ENCODE measurements at places on chromosomes 7 and 10.
A peak's percentile ranks its signal among the peaks of the same experiment; 100 is the strongest.

GRCh38 chr10:69062901-69063300 is 25.0 kb upstream of the SRGN start:
- DNase-seq, result no peak

DNA sequence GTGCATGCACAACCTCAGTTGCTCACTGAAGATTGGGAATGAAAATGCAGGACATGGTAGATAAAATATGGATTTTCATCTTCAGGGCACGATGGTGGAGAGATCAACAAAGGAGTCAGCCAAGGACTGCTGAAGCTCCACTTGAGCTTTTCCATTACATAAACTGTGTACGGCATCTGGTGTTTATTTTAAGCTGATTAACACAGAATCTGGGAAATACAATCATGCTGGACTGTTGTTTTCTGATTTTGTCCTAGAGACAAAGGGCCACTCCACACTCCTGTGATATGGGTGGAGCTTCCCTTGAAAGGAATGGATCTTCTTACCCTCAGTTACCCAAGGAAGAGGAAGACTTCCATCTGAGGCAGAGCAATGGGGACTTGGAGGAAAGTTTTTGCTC is 120.6 kb downstream of the SAMD9 start:
- no peak for DNase-seq

GRCh38 chr7:25171071-25171470 is 46.0 kb upstream of the CYCS start:
- DNase-seq, result no peak

DNA sequence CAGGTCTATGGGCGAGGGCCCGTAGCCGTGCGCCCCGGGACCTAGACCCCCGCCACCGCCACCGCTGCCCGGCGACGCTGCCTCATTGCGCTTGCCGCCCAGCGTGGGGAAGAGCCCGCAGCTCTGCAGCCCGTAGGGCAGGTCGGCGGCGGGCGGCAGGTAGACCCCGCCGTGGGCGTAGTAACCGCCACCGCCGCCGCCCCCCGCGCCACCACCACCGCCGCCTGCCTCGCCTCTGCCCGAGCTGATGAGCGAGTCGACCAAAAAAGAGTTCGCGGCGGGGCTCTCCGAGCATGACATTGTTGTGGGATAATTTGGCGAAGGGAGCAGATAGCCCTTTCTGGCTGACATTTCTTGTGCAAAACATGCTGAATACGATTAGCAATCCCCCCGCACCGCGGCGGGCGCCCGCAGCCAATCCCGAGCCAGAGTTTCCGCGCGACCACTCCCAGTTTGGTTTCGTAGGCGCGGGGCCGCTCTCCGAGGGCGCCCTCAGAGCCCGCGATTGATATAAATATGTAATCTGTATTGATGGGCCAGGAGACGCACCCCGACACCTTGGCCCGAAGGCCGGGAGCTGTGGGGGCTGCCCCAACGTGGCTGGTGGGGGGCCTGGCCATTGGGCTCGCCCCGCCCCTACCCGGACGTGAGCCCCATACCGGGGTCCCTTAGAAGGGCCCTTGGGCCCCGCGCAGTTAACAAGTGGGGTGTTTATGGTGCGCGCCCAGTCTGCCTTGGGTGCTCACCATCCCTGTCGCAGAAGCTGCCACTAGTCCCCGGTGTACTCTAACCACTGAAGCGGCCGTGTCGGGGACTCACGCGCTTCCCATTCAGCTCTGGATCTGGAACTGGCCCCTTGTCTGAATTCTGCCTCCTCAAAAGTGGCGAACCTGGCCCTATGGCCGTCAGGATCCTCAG is at the start of gene HOXA10:
TSS of gene HOXA10 (minus strand) at position 365 of the 918 bp plus-strand sequence. CDS start at position 351, 14 bp downstream.
- peak; percentile 47 for DNase-seq

DNA sequence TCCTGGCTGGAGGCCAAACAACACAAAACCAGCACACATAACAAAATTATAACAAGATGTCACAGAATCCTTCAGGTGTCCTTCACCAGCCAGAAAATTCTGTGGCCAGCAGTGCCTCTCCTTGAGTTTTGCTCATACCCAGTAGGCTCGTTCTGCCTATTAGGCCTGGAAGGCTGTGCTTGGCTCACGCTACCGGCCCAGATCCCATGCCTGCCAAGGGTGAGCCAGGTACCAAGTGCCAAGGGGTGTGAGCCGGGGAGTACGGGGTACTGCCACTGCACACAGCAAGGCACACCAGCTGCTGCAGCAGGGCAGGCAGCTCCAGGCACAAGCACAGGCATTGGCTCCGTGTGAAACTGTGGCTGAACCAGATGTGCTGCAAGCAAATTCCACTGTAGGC is 1562.0 kb downstream of the REEP3 start:
- no peak for DNase-seq

DNA sequence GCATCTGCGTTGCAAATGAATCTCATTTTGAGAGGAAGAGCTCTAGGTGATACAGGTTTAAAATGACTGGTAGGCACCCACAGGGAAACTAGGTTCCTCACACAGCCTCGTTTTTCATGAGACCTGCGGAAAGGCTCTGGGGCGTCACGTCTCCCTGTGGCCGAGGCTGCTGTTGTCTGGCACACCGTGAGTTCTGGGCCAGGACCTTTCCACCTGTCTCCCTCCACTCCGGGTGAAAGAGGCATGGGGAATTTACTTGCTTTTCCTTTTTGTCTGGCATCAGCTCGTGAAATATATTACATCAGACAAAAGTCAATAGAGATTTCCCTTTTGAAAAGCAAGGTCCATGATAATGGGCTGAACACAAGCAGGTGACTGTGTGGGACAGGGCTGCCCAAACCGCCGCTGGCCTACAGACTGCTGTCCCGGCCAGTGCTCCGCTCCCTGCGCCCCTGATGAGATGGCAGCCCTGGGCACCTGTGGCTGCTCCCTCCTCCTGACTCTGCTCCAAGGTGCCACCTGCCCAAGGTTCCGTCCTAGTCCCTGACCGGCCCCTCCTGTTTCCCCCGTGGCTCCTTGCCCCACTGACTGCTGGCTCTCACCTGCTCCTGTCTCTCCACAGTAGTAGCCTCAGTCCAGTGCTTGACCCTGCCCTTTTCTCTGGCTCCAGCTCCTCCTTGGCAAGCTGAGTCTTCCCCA is 109.6 kb downstream of the NKX6-2 start:
- DNase-seq, result no peak
